GM06990 (cell line): ENCODE measurements at places on chromosomes 5 and 9.

GRCh38 chr5:16140417-16140816, 39.2 kb downstream of the MARCHF11 start:
- no peak for DNase-seq

DNA sequence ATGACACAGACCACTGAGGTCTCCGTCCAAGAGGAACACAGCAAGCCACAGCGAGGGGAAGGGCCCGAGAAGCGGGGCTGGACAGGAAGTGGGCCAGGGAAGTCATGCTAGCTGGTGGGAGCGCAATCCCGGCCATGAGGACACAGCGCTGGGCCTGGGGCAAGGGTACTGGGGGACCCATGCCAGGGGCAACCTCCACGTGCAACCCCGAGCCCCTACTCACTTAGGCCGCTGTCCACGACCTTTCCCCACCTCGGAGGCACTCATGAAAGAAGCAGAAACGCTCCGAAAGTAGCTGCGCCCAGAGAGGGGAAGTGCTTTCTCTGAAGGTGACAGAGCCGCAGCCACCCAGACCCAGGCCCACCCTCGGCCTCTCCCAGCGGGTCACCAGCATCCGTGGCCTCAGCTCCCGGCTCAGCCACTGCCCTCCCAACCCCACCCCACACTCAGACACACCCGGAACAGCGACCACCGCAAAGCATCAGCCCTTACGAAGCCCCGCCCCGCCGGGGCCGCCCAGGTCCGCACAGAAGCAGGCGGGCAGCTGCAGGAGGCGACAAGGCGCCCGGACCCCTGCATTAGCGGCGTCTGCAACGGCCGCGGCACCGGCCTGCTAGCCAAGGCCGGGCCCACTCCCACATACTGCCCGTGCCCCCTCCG, 782 bp downstream of the BICD2 start:
- DNase-seq = peak; percentile 71

GRCh38 chr5:149959406-149960236, 937 bp upstream of the SLC26A2 start:
- DNase-seq = peak; percentile 53

GRCh38 chr9:108676355-108676754, 179.4 kb downstream of the ACTL7B start:
- no peak for DNase-seq

GRCh38 chr5:21613971-21614488, 1239.1 kb downstream of the CDH12 start:
- DNase-seq = no peak

GRCh38 chr5:95076395-95077185, 208.3 kb downstream of the MCTP1 start:
- DNase-seq = no peak

GRCh38 chr5:3139499-3139931, 388.0 kb upstream of the IRX2 start:
- DNase-seq = no peak

- no peak for DNase-seq
Measured at GRCh38 chr5:68318955-68319705, 103.6 kb downstream of the PIK3R1 start.

GRCh38 chr9:93898026-93898425, 57.1 kb downstream of the BARX1 start:
- no peak for DNase-seq

DNA sequence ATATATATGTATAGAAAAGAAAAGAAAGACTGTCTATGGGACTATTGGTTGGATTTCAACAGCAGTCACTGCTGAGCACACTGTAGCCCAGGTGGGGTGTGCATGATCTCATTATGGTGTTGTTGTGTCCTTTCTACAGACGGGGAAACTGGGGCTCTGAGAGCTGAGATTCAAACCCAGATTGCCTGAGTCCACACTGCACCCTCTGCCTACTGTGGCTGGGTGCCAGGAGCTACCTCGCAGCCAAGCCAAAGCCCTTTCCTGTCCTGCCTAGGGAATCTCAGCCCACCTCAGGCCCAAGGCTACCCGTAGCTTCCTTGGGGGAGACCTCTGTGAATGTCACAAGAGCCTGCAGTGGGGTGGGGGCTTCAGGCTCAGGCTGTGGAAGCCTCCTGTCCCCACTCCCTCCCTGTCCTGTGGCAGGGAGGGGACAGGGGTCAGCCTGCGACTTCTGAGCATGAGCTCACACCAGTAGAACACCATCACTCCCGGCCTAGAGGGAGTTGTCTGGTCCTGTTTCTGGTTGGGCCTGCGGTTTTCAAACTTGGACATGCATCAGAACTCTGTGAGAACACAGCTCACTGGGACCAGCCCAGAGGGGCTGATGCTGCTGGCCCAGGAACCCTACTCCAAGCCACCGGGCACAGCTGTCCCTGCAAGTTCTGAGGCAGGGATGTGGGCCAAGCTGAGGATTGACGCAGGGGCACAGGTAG, 7.9 kb upstream of the NINJ1 start:
- DNase-seq = no peak

- DNase-seq = no peak
Measured at GRCh38 chr9:129463994-129464393, 156.9 kb downstream of the C9orf50 start.

- no peak for DNase-seq
Measured at GRCh38 chr9:138043411-138044345, 166.1 kb downstream of the CACNA1B start.

- no peak for DNase-seq
Measured at GRCh38 chr5:77893225-77893860, 117.2 kb upstream of the TBCA start.

DNA sequence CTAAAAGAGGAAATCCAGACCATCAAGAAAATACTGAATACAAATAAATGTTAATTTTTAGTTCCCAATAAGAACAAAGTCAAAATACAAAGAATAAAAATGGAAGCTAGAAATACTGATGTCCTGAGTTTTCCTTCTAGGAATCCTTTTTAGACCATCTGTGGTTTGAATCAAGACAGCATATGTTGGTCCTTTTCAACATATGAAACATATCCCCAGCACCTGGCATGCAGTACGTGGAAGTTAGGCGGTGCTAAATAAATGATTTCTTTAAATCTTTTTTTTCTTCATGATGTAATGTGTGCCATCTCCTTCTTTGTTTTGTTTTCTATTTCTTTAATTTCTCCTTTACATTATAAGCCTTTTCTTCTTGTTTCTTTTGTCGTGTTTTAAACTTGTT, 34.0 kb downstream of the KIAA1958 start:
- DNase-seq = no peak

- no peak for DNase-seq
Measured at GRCh38 chr5:88145611-88146467, 122.8 kb downstream of the TMEM161B start.

DNA sequence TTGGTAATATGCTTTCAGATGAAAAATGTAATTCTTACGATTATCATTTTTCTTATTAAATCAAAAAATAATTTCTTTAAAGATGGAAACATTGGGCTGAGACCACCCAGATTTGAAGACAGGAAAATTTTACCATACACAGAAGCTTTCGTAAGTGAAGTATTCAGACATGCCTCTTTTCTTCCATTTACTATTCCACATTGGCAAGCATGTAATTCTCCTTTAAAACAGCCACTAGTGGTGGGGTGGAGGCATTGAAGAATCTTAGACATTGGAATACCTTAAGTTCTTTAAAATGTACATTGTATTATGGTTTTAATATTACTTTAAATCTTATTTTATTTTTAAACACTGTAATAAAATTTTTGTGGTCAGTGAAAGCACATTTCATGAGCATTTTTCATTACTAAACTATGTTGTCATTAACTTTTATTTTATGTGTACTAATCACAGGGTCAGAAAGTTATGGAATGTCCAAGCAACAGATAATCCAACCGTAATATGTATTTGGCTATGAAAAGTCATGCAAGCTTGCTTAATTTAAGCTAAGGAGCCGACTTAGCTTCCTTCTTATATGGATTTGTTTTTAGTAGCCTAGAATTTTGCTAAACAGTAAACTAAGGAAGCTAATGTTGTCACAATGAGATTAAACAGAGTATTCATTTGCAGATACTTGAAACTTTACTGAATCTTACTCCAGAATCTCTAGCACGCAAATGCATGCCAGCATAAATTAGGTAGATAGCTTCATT, 97.4 kb upstream of the ALDH1A1 start:
- DNase-seq = no peak

- DNase-seq = no peak
Measured at GRCh38 chr5:1262381-1262780, 32.5 kb downstream of the TERT start.

DNA sequence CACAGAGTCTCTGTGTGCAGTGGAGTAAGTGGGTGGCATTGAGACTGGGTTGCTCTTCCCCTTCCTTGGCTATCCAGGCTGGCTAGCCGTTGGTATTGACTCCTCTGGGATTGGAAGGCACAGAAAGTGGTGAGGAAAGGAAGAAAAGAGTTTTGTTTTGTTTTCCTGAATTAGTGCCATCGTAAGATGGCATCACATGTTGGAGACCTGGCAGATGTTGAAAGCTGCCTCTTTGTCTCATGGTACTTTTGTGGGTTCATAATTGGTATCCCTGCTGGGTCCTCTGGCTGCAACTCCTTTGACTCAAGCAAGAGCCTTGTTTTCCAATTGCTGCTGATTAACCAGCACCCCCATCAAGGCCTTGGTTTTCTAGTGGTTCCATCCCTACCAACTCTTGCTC, 293.8 kb downstream of the PDE4D start:
- no peak for DNase-seq

DNA sequence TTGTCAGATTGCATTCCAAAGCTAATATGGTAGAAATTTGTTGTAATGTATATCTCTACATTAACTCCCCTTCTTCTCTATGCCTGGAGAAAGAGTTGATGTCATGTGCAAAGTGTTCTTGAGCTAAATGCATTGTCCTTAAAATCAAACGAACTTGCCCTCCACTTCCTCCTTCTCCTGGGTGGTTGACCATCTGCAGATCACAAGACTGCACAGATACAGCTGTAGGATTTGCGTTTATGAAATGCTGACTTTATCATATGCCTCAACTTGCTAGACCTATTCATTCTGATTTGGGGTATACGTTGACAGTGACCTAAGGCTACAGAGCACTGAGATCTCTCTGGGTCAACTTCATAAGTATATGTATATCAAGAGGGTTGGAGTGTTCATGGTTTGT, 8.3 kb downstream of the TRIM32 start:
- no peak for DNase-seq

- no peak for DNase-seq
Measured at GRCh38 chr9:88258024-88258423, 119.7 kb upstream of the SPATA31C2 start.

DNA sequence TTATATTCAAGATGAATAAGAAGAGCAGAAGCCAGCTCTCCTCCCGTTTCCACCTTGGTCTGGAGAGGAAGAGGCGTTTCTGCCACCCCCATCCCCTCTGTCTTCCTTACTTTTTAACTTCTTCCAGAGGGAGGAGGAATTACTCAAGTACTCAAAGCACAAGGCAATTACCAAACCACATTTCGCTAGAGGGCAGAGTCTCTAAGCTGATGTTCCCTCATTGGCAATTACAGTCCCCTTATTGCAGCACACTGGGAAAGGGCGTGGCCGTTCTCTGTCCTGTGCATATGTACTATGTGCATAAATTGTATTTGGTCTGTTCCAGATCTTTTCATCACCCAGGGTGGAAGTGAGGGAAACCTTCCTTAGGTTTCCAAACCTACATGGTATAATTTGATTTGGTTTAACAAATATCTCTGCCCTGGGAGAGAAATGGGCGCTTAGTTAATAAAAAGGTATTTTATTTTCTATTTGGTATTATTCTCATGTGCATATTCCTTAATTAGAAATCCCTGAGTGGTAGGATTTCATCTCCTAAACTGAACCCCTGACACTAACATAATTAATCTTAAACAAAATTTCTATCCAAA, 29.8 kb upstream of the ALDOB start:
- DNase-seq = no peak

- DNase-seq = no peak
Measured at GRCh38 chr5:10454591-10455276, 13.1 kb downstream of the ROPN1L start.

- no peak for DNase-seq
Measured at GRCh38 chr9:2681981-2682380, 35.3 kb upstream of the KCNV2 start.

DNA sequence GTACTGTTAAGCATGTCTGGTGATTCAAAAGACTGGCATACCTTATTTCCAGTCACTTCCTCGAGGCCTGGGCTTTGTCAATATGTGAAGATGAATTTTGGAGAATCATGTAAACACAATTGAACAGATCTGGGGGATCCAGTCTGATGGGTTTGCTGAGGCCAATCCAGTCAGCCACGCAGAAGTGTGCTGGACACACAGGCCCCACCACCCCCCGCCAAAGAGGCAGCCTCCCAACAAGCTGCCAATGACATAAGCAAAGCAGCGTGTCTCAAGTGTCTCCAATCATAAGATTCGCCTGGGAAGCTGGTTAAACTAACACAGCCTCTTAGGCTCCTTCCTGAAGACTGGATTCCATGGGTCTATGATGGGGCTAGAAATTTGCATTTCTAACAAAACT, 192.9 kb upstream of the KLF9 start:
- DNase-seq = no peak

- DNase-seq = peak; percentile 46
Measured at GRCh38 chr9:132241840-132242620, 80.2 kb downstream of the NTNG2 start.

DNA sequence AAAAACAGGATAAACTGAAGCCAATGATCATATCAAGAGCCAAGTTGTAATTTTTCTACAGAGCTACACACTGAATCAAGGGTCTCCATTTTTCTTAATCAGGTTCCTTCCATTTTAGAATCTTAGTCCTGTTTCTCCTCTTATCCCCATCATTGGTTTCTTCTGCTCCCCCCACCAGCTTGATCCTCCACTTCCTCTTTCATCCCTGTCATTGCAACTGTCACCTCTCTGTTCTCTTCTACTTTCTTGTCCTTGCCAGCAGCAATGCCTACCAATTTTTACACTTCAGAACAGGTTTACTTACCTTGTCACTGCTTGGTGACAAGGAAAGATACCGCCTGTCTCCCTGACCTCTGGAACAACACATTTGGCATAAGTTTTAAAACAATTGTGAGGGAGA, 97.3 kb downstream of the CFAP90 start:
- DNase-seq = no peak
